ENCODE measurements at places on chromosomes 6 and 20.

DNA sequence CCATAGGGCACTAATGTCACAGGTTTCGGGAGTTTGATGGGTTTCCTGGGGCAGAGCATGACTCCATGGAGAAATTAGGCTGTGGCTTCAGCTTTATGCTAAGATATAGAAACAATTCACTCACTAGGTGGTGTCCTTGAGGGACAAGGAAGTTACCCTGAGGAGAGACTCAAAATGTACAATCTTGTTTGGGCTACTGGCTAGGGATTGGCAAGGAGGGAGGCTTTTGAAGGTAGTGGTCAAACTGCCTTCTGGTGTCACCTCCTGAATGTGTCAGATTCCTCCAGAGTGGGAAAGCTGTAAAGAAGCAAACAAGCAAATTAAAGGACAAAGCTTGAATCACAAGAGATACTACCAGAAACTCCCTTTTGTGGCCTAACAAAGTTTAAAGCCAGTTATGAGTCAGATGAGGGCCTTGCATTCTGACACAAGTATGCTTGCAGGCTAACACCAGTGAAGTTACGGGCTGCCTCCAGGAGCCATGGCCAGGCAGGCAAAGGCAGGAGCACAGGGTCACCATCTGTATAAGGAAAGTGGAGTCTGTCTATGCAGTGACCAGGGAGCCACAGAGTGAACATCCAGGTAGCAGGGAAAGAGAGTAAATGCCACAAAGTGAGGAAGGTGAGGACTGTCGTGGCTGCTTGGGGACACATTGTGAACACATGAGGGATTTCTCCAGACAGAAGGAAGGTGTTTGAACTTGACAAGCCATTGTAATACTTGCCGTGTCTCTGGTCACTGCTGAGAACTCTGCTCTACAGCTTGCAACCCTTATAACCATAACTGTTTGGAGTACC lies 107.7 kb upstream of the DTNBP1 start:
- no peak for DNase-seq

GRCh38 chr6:70051197-70052124 lies 185.1 kb downstream of the COL19A1 start:
- DNase-seq = no peak

DNA sequence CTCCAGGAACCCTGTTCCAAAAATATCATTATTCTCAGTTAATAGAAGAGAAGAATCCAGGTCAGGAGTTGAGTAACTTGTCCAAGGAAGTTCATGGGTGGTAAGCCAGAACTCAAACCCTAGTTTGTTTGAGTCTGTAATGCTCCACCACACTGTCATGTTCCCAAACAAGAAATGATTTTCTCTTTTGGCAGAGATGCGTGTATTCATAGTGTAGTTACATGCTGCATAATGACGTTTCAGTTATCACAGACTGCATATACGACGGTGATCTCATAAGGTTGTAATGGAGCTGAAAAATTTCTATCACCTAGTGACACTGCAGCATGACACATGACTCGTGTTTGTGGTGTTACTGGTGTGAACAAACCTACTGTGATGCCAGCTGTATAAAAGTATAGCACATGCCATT lies 102.6 kb downstream of the TULP4 start:
- DNase-seq = no peak

DNA sequence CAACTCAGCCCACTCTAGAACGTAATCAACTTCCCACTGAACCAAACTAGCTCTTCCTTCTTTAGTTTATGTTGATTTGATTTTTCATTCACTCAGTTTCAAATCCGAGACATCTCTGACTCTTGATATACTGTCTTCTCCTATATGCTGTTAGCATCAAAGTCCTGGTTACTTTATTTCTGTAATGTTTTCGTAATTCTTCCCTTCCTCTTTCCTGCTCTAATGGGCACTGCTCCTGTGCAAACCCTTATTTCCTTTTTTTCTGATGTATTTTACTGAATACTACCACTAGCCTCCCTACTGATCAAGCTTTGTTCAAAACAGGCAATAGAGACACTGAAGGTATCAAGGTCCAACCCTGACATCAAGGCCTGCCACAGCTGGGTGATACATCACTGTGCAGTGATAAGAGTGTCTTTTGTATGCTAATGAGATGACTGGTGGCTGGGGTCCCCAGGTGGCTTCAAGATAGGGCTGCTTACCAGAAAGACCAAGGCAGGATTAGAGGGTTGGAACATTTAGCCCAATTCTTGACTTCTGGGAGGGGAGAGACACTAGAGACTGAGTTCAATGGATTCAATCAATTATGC lies 95.2 kb downstream of the KIF13A start:
- DNase-seq = no peak

DNA sequence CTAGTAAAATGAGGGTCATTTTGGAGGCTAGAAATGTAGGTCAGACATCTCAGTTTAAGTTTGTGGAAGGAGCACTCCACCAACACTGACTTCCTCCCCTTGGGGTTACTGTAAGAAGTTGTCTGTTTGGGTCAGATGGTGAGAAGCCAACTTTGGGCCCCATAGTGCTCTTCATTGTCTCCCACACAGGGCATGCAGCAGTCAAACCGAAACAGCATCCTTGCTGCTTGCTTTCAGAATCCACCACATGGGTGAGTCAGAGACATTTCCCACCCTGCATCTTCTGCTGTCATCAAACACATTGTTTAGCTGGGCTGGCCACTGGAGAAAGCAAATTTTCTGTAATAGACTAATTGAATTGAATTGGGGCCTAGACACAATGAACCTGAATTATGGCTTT lies 16.8 kb downstream of the IL17F start:
- peak; percentile 39 for DNase-seq

GRCh38 chr20:51454250-51454865 lies 88.2 kb downstream of the NFATC2 start:
- DNase-seq = no peak

DNA sequence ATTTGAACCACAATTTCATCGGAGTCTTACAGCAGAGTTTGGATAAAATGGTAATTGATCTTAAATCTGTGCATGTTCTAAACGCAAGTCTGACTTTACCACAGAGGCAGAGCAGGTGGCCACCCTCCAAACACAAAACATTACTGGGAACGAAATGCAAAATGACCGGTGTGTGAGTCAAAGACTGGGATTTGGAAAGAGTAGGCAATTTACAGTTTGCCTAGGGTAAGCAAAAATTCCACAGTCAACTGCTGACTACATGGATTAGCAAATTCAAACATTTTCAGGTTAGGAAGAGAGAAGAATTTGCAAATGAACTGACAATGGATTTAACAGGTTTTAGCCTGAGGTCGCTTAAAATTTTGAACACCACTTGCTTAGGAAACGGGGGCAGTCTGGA lies 444.4 kb downstream of the HDGFL1 start:
- no peak for DNase-seq

- peak; percentile 68 for DNase-seq
Observed at GRCh38 chr20:59403261-59403961, 103.0 kb downstream of the EDN3 start.

GRCh38 chr20:63434599-63435378 lies 37.7 kb downstream of the KCNQ2 start:
- DNase-seq = peak; percentile 69

All from activated CD4-positive, alpha-beta T cell treated with anti-CD3 and anti-CD28 coated beads for 24 hours (primary cell).